ENCODE measurements at places on chromosomes 13 and 19.

DNA sequence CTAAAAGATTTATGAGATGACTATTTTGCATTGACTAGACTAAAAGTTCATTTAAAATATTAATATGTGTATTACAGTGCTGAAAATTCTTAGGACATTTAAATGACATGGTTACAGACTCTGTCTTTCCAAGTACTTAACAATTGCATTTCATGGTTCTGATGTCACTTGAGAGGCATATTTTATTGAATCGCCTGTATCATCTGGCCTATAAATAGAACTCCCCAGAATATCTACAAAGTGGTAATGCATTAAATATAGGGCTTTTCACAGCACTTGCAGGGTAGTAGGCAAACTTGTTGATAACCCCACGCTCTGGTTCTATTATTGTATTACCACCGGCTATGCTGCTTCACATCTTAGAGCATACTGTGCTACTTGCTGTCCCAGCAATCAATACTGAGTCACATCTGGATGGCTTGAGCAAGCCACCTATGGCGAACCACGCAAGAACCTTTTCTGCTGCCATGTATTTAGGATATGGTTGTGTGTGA is 400.6 kb downstream of the HS6ST3 start:
- no peak for DNase-seq

DNA sequence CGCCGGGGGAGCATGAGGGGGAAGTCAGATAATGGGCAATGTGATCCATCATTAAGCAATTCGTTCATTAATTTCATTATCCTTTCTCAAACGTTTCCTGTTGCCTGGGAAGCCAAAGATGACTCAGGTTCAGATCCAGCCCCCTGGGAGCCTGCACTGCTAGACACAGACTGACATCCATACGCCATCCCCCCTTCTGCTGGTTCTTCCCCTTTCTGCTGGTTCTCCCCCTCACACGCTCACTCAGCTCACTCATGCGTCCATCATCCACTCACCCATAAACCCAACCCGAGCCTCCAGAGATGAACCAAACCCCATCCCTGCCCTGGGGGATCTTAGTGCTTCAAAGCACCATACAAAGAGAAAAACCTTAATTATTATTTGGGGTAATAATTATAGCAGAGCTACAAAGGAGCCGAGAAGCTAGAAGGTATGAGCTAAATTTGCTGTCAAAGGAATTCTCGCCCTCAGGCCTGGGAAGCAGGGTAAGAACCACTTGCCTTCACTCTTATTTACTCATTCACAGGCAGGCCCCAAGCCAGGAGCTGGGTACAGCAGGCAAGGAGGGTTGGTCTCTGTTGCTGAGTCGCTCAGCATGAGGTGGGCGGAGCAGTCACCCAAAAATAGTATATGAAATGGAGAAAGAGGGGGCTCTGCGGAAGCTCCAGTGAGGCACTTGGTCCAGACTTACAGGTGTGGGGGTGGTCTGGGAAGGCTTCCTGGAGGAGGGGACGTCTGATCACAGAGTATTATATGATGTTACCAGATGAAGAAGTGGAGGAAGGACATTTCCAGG is 7.0 kb upstream of the ZNF444 start:
- peak; percentile 52 for DNase-seq

GRCh38 chr19:11138601-11139300 is 16.8 kb downstream of the SPC24 start:
- DNase-seq, result peak; percentile 96

- DNase-seq, result peak; percentile 48
Observed at GRCh38 chr19:18915639-18916038, 3.5 kb downstream of the COPE start.

- no peak for DNase-seq
Observed at GRCh38 chr13:113350065-113350937, 13.6 kb downstream of the GRTP1 start.

DNA sequence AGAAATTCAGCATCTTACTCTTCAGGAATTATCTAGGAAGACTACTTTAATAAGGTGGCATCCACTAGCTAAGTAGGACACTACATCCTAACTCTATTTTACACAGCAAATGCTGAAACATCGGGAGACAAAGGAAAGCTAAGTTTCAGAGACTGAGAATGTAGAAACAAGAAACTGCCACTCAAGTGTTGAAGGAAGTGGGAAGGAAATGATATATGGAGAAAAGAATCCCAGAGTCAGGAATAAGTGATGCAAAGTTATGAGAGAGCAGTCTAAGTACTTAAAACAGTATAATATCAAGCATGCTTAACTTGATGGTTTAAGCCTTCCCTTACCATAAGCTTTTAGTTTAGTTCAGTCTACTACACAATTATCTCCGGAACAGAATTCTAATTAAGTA is 52.4 kb downstream of the RBM26 start:
- DNase-seq, result no peak

DNA sequence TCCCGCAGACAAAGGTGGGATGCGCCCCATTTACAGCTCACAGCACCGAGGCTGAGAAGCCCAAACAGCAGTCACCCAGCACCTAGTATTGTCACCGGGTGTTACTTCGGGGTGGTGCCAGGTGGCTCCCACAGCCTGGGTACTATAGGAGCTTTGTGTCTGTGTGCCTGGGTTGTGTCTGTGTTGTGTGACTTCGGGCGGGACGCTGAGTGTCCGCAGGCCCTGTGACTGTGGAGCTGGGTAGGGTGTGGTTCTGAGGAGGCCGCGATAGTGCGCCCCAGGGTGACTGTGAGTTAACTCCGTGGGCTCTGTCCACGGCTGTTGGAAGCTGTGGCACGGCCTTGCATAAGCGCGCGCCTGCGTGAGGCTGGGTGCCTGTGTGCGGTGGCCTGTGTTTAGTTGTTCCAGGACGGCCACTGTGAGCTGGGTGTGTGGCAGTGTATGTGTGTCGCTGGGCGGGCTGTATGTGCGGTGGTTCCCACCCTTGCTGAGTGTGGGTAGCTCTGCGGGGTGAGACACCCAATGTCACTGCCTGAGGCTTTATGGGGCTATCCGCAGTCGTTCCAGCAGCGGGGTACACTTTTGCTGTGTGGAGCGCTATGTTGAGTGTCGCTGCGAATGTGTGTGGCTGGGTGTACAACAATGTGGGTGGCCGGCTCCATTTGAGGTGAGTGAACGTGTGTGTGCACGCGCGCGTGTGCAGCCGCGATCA is 559 bp upstream of the SSBP4 start:
- no peak for DNase-seq

GRCh38 chr13:82740442-82740841 is 1141.8 kb downstream of the SLITRK1 start:
- no peak for DNase-seq

DNA sequence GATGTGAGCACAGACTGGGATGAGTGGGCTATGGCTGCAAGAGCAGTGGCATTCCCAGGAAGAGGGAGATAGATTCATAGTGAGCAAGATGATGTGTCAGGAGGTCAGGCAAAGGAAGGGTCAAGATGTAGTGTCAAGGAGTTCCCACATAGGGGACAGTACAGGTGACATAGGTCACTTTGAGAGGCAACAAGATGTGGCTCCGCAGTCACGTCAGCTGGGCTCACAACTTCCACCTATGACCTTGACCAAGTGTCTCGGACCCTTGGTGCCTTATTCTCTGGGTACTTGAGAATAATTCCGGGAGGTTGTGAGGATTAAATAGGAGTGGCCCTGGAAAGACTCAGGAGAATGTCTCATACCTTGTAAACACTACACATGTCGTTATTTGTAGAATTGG is 10.5 kb downstream of the ZNF317 start:
- DNase-seq, result no peak

DNA sequence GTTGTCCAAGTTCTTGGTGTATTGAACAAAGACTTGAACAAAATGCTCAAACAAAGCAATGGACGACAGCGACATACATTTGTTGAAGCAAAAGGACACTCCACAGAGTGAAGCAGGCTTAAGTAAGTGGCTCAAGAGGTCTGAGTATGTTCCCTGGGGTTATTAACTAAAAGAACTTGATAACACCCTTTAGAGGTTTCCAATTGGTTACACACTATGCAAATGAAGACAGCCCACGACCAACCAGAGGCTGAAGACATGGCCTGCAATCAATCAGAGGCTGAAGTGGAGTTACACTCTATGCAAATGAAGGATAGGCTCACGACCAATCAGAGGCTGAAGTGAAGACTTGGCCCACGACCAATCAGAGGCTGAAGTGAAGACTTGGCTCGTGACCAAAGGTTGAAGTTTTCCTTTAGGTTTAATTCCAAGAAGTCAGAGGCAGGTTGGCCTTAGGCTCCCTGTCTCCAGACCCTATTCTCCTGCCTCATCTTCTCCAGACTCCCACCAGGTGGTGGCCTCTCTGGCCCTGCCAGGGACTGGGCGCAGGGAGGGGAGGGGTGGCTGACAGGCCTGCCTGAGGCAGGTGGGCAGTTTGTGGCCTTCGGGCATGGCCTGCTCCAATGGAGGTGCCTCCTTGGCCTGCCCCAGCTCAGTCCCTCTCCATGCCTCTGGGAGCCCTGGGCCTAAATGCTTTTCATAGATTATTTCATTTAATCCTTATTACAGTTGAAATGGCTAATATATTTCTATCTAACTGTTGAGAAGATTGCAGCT is 38.1 kb downstream of the CCDC169 start:
- DNase-seq, result no peak

- no peak for DNase-seq
Observed at GRCh38 chr19:13102666-13103580, at the start of gene LYL1. Gene LYL1 (minus strand): TSS chr19:13102858. CDS start chr19:13101171, 1,687 bp downstream.

DNA sequence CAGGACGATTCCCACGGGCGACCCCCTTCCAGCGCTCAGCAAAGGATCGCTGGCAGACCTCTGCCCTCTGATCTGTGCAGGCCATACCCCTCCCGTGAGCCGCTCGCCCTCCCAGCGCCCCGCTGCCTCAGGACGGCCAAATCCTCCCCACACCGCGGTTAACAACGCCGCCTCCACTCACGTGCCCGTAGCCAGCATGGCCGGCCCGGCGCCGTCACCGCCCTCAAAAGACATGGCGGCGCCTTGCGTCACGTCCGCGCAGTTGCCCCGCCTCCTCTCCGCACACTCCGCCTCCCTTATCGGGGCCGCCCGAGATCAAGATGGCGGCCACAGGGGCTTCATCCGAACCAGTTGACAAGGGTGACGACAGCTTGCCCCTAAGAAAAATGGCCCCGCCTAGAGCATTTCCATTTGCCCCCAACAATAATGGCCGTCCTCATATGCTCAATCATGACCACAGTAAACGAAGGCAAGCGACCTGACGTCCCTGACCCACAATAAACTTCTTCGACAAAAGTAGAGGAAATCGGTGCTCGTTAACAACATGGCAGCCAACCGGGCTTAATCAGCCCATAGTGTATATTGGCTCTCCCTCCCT is 634 bp downstream of the AKT1S1 start:
- peak; percentile 95 for DNase-seq

- DNase-seq, result no peak
Observed at GRCh38 chr19:5024282-5024681, 55.4 kb downstream of the KDM4B start.

DNA sequence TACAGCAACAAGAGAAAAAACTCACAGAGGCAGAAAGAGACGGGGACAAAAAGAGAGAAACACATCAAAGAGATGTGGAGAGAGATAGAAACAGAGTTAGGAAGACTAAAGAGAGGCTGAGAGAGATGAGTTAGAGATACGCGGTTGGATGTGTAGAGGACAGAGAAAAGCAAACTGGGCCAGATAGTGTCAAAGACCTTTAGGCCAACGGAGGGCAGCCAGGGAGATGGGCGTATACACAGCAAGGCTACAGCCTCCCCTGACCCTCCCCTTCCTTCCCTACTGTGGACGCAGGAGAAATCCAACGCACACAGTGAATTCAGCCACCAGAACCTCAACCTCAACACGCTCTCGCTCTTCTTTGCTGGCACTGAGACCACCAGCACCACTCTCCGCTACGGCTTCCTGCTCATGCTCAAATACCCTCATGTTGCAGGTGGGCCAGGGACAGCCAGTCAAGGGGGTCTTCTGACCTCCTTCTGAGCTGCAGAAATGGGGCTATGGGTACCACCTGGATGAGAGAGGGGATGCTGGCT is 18.7 kb downstream of the CYP2B6 start:
- no peak for DNase-seq

- DNase-seq, result peak; percentile 49
Observed at GRCh38 chr19:28426730-28427225, 786.2 kb downstream of the UQCRFS1 start.

DNA sequence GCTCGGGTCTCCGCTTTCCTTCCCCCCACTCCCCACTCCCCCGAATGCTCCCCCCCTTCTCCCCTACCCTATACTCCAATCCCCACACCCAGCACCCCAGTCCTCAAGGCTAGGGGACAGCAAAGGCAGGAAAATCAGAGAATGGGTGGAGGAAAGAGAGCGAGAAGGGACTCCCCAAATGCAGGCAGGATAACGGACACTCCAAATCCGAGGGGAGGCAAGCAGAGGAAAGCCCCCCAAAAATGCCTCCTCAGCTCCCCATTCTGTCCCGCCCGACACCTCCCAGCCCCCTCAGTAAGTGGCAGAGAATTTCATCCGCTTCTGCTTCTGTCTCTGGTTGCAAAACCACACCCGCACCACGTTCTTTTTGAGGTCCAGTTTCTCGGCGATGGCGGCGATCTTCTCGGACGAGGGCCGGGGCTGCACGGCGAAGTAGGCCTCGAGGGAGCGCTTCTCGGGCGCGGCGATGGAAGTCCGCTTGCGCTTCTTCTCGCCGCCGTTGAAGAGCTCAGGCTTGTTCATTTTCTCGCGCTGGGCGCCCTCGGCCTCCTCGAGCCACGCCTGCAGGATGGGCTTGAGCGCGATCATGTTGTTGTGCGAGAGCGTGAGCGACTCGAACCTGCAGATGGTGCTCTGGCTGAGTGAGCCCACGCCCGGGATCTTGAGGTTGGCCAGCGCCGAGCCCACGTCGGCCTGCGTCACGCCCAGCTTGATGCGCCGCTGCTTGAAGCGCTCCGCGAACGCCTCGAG is 2.1 kb downstream of the POU4F1 start:
- no peak for DNase-seq

- DNase-seq, result no peak
Observed at GRCh38 chr13:70223911-70224310, 115.7 kb upstream of the KLHL1 start.

GRCh38 chr13:63851526-63851925 is 2435.9 kb upstream of the PCDH20 start:
- no peak for DNase-seq

GRCh38 chr13:111577956-111578605 is 257.6 kb downstream of the TEX29 start:
- DNase-seq, result no peak

Data from MG63 (cell line).